ENCODE measurements at places on chromosomes 5 and 9.

DNA sequence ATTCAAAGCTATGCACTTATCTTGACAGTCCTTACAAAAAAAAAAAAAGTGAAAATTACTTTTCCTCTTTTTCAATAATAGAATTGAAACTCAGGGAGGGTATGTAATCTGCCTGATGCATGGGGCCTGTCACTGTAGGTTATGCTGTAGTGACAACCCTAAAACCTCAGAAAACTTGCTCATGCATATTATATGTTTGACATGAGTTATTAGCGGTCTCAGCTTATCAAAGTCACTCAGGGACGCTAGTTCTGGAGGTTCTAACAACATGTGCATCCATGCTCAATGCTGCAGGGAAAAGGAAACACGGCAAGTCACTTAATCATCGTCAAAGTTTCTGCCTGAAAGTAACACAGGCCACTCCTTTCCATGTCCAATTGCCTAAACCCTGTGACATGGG is 78.4 kb upstream of the TMEM252 start:
- DNase-seq, result no peak

DNA sequence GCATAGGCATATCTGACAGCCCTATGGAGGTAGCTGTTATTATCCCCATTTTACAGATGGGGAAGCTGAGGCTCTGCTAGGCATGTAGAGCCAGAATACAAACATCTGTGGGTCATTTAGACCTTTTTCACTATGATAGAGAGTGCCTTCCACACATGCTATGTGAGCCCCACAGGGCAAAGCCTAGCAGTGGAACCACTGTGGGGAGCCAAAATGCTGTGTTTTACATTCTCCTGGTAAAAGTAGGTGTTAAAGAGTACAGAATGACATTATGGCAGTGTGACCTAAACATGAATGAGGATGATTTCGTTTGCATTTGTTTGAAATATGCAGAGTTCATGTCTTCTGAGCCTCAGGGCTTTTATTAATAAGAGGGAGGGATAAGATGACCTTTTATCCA is 265.2 kb downstream of the MAST4 start:
- no peak for DNase-seq

GRCh38 chr5:34598177-34598794 is 57.8 kb upstream of the RAI14 start:
- no peak for DNase-seq

DNA sequence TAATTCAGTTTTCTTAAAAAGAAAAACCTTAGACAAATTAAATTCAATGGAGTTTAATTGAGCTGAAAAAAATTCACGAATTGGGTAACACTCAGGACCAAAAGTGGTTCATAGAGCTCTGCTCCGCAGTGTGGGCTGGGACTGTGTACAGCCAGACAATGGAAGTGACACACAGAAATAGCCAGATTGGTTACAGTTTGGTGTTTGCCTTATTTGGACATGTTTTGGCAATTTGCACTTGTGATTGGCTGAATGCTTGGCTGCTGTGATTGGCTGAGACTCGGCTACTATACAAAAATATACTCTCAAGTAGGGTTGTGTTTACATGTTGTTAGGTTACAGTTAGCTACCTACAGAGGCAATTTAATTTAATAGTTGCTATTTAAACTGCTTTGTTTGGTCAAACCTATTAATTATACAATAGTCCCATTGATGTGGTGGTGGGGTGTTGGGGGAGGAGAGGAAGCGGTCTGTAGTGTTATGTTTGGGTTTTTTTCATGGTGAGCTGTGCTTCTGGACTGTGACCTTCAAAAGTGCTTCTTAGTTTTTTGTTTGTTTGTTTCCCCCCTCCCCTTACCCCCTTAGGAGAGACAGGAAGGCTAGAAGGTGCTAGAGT is 95.2 kb downstream of the CNTLN start:
- no peak for DNase-seq

GRCh38 chr5:41433552-41434181 is 76.7 kb downstream of the PLCXD3 start:
- peak; percentile 13 for DNase-seq

- DNase-seq, result peak; percentile 98
Measured at GRCh38 chr5:87412630-87413342, at the start of gene CCNH. Gene CCNH (minus strand): TSS chr5:87412930. CDS start chr5:87412794, 136 bp downstream.
